Left renal cortex interstitium (tissue), 4 donors: ENCODE measurements at places on chromosomes 12 and 14. TPM values are rescaled to one million over a fixed set of nuclear protein-coding genes. Genes with fewer than 3 reads are reported as not detected.

GRCh38 chr12:131724534-131724933, 13.6 kb downstream of the SFSWAP start:
- DNase-seq, result no peak

GRCh38 chr14:20612403-20612802, 21.2 kb upstream of the RNASE12 start:
- no peak for DNase-seq

GRCh38 chr12:58174316-58174715, 232.9 kb downstream of the ATP23 start:
- no peak for DNase-seq

GRCh38 chr12:71594214-71594948, 69.3 kb downstream of the ZFC3H1 start:
- no peak for DNase-seq

DNA sequence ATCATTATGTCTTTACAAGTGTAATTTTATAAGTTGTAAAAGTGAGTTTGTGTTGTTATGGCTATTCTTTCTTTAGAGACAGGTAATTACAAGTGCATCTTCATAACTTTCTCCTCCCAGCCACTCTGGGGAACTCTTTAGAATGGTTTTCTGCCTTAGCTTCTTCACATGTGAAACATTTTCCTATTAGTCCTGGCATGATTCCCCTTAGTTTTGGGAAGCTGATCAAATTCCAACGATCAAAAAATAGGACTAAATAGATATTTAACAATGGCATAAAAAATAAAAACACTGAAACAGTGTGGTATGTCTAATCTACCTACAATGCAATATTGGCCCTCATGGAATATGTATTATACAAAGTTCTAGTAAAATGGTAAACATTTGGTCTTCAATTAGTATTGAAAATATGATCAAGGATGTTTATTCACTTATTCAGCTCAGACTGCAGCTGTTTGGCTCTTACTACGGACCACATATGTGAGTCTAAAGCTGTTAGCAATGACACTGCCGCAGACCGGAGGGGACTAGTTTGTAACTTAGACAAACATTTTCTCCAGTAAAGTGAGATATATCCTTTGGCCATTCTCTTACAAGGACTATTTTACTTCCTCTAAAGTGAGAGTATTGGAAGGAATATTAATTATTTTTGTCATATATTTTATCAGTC, 890.8 kb upstream of the USP15 start:
- no peak for DNase-seq

GRCh38 chr12:14268120-14268515, 97.4 kb upstream of the ATF7IP start:
- DNase-seq, result no peak

GRCh38 chr14:100709289-100710284, 17.1 kb upstream of the DLK1 start:
- no peak for DNase-seq

GRCh38 chr12:71216725-71217579, 59.2 kb upstream of the TSPAN8 start:
- no peak for DNase-seq

GRCh38 chr12:24562771-24563431, 386.0 kb downstream of the BCAT1 start:
- DNase-seq, result peak; percentile 40

- no peak for DNase-seq
Observed at GRCh38 chr14:22280497-22281316, 308.3 kb downstream of the DAD1 start.

DNA sequence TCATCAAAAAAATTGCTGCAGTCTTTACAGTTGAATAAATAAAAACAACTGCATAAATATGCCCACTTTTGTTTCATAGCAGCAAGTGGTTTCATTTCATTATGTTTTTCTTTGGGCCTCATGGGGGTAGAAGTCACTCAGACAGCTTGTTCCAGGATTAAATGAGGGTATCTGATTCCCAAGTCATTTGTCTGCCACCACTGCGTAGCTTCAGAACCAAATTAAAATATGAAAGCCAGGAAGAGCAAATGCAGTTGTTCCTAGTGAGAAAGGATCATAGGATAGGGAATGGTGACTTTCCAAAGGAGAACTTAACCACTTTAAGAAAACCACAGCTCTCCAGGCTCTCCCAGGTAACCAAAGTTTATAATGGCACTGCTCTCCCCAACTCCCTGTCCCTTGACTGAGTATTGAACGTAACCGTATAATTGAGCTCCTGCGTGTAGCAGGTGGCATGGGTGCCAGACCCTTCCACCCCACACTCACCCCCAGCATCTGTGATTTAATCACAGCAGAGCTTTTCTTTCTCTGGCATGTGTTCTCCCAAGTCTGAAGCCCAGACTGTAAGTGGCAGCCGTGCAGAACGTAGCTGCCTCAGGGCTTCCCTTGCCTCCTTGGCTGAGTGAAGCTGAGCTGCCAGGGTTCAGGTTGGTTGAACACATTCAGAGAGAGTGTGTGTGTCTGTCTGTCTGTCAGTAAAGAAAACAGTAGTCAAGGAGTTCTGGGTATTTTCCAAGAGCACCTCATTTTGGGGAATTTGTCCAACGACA, 11.3 kb upstream of the KCNH3 start:
- DNase-seq, result no peak

- DNase-seq, result no peak
Observed at GRCh38 chr14:33959692-33960151, 8.8 kb upstream of the EGLN3 start.

DNA sequence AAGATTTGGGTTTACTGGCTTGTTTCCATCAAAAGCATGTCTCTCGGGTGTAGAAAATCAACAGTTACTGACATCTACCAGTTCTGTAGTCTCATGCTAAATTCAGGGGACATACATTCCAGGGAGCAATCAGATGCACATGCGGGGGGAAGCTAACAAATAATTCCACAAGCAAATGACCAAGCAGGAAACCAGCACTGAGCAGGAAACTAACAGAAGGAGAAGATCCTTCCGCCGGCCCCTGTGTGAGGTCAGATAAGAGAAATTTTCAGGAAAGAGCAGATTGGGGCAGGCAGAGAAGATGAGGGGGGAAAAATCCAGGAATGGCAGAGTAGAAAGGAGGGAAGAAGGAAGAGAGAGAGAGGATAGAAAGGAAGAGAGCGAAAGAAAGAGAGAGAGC, 127.6 kb upstream of the TMCC3 start:
- no peak for DNase-seq

GRCh38 chr14:51293149-51293911, 53.3 kb downstream of the TMX1 start:
- no peak for DNase-seq

Gene FAR2
- 39.6 TPM for polyA plus RNA-seq

Gene KSR2
- 0.92 TPM for polyA plus RNA-seq

Gene DNAJC22
- 19.6 TPM for polyA plus RNA-seq

Gene RPGRIP1
- 0.74 TPM for polyA plus RNA-seq

Gene RTL1
- 0.08 TPM for polyA plus RNA-seq

Gene ADIPOR2
- 46.5 TPM for polyA plus RNA-seq
